ENCODE measurements at places on chromosomes 13 and 19.
A peak's percentile ranks its signal among the peaks of the same experiment; 100 is the strongest.

DNA sequence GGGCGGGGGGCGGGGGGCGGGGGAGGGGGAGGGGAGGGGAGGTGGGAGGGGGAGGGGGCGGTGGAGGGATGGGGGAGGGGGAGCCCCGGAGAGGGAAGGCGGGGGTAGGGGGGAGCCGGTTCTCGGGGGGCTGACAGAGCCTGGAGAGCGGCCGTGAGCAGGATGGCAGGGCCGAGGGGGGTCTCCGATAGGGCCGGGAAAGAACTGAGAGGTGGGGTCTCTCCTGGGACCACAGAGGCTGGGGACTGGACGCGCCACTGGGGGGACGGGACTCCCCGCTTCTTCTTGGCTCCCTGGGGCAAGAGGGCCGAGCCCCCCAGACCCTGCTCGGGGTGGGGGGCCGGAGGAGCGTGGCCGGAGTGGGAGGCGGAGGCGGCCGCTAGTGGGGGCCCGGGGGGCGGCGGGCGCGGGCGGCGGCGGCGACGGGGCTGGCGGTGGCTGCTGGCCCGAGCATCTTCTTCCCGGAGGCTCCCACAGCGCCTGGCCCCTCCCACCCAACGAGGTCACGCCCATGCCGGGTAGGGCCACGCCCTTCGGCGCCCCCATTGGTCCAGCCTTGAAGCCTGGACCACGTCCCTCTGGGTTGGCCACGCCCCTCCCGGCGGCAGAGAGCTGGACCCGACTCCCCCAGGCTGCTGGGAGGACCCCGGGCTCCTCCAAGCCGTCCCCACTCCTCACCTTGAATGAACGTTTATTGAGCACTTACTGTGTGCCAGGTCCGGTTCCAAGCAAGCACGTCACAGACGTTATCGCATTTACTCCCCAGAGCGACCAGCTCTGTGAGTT, at the start of gene NOVA2:
NOVA2 (minus strand) TSS at position 313 of the 786 bp plus-strand sequence. CDS start 514 bp downstream, outside the sequence.
- DNase-seq: no peak

DNA sequence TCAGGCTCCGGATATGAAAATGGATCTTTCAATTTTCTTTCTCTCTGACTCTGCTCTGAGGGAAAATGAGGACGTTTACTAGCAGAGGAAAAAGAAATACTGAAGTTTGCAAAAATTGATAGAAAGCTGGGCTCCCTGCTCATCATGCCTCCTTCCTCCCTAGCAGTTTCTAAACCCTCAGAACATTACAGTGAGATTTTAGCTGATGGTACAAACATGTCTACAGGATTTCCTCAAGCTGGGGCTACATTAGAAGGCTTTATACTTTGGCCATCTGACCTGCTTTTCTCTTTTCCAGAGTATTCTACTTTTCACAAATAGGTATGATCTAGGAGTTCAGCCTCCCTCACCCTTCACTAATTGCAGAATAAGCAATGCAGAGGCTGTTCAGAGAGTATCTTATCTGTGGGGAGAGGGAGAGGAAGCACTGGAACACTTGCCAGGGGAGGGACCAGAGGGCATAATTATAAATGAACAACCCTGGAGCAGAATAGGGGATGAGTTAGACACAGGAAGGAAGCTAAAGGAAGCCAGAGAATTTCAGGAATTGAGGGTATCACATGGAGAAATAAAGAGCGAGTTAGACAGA, 30.0 kb downstream of the CEACAM1 start:
- no peak for DNase-seq

DNA sequence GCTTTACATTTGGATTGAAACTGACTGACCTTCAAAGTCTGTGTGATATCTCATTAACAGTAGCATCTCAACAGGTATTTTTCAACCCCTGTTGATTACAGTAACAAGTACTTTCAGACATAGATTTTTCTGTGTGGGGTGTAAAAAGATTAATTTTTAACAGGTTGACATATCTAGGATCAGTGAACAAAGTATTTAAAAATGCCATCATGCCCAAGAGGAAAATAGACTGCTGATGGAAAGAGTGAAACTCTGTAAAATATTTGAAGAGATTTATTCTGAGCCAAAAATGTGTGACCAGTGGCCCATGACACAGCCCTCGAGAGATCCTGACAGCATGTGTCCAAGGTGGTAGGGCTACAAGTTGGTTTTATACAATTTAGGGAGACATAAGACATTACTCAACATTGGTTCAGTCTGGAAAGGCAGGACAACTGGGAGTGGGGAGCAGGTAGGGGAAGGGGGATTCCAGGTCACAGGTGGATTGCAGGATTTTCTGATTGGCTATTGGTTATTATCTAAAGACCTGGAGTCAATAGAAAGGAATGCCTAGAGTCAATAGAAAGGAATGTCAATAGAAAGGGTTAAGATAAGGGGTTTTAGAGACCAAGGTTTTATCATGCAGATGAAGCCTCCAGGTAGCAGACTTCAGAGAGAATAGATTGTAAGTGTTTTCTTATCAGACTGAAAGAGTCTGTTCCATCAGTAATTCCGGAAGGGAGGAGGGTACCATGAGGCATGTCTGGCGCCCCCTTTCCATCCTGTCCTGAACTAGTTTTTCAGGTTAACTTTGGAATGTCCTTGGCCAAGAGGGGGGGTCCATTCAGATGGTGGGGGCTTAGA, 29.1 kb downstream of the TNFRSF19 start:
- no peak for DNase-seq

- no peak for DNase-seq
Measured at GRCh38 chr13:73220966-73221720, 162.3 kb downstream of the KLF5 start.

DNA sequence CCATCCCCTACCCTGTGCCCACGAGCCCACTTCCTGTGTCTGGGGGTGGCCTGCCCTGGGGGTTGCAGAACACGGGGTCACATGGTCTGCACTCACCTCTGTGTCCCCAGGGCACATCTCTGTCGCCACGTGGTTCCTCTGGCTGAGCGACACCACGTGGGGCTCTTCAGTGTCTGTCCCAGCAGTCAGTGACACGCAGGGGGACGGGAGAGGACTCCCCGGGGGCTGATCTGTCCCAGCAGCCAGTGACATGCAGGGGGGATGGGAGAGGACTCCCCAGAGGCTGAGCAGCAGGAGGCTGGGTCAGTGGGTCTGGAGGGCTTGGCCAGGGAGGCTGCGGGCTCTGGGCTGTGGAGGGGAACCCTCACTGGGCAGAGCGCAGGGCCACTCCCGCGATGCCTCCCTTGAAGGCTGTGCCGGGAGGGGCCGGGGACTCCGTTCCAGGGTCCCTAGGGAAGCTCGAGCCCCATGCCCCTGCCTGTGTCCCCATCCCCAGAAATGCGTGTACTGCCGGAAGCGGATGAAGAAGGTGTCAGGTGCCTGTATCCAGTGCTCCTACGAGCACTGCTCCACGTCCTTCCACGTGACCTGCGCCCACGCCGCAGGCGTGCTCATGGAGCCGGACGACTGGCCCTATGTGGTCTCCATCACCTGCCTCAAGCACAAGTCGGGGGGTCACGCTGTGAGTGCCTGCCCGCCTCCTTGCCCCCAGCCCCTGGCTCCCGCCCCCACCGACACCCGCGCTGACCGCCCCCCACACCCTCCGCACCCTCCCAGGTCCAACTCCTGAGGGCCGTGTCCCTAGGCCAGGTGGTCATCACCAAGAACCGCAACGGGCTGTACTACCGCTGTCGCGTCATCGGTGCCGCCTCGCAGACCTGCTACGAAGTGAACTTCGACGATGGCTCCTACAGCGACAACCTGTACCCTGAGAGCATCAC, 174.8 kb downstream of the KDM4B start:
- no peak for DNase-seq

GRCh38 chr13:114068656-114069318, 63.6 kb downstream of the RASA3 start:
- no peak for DNase-seq

- no peak for DNase-seq
Measured at GRCh38 chr13:81326913-81327312, 986.0 kb upstream of the SPRY2 start.

DNA sequence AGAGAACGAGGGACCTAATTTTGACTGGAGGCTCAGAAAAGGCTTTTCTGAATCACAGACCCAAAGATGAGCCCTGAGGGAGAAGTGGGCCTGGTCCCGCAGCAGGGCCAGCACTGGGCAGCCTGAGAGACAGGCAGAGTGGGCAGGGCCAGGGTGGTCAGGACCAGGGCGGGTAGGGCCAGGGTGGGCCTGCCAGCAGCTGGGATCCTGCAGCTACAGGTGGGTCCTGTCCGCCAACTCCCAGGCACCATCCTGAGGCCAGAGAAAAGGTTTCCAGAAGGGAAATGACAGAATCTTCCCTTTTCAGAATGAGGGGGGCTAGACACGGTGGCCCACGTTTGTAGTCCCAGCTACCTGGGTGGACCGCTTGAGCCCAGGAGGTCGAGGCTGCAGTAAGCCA, 23.7 kb downstream of the LATS2 start:
- DNase-seq: no peak

DNA sequence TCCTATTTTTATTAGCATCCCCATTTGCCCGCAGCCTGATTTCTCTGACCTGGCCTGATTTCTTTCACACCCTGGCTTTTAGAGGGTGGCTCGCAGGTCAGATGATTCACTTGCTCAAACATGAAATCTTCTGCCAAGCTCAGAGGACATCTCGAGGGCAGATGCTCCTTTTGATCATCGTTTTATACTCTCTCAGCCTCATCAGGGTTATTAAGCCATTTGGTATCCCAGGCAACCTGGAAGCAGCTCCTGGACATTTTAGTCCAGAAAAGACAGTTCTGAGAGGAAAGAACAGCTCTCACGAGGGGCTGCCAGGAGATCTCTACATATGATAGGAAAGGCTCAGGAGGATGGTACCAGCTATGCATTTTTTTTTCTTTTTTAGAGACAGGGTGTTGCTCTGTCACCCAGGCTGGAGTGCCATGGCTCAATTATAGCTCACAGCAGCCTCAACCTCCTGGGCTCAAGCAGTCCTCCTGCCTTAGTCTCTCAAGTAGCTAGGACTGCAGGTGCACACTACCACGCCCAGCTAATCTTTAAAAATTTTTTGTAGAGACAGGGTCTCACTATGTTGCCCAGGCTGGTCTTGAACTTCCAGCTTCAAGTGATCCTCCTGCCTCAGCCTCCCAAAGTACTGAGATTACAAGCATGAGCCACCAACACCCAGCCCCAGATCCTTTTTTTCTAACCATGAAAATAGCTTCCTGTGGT, 165.4 kb downstream of the KATNAL1 start:
- DNase-seq: no peak

- DNase-seq: no peak
Measured at GRCh38 chr13:20258963-20259288, 26.8 kb upstream of the GJB6 start.

- no peak for DNase-seq
Measured at GRCh38 chr19:2721570-2722540, 683 bp upstream of the DIRAS1 start.

- DNase-seq: no peak
Measured at GRCh38 chr19:15475611-15476010, 3.7 kb downstream of the PGLYRP2 start.

DNA sequence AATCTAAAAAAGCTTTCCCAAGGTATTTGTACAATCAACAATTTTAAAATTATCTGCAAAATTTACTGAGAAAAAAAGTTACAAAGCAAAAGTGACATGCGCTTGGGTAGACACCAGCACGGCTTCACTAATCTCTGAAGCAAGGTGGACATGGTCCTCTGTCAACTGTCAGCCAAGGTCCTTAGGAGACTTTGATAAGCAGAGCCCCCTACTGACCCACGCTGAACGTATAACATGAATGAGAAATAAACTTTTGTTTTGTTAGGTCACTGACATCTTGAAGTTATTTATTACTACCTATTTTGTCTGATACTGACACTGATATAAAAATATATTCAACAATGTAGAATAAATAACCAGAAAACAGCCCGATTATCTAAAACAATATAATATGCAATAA, 100.7 kb upstream of the OBI1 start:
- DNase-seq: no peak

DNA sequence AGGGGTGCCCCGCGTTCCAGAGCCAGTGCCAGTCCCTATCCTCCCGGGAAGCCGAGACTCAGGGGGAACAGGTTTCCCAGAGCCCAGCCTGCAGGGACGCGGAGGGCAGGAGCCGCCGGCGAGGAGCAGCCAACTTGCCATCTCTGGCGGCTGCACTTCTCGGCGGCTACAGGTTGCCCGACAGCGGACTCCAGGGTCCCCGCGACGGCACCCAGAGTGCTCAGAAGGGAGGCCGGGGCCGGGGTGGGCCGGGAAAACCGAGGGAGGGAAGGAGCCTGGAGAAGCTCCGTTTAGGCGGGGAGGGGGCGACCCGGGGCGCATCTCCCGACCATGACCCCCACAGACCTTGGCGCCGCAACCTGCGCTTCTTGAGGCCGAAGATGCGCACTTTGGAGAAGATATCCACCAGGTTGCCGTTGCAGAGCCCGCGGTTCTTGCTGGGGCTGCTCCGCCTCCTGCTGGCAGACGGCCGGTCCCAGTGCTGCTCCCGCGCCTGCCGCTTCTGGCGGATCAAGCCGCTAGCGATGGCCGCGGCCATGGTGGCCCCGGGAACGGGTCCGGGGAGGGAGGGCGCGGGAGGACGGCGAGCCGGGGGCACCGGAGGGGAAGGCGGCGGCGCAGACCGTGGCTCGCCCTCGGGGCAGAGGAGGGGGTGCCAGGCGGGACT, 463.8 kb downstream of the ITGBL1 start:
- DNase-seq: no peak

- peak; percentile 11 for DNase-seq
Measured at GRCh38 chr13:97855570-97856303, 97.7 kb upstream of the IPO5 start.

DNA sequence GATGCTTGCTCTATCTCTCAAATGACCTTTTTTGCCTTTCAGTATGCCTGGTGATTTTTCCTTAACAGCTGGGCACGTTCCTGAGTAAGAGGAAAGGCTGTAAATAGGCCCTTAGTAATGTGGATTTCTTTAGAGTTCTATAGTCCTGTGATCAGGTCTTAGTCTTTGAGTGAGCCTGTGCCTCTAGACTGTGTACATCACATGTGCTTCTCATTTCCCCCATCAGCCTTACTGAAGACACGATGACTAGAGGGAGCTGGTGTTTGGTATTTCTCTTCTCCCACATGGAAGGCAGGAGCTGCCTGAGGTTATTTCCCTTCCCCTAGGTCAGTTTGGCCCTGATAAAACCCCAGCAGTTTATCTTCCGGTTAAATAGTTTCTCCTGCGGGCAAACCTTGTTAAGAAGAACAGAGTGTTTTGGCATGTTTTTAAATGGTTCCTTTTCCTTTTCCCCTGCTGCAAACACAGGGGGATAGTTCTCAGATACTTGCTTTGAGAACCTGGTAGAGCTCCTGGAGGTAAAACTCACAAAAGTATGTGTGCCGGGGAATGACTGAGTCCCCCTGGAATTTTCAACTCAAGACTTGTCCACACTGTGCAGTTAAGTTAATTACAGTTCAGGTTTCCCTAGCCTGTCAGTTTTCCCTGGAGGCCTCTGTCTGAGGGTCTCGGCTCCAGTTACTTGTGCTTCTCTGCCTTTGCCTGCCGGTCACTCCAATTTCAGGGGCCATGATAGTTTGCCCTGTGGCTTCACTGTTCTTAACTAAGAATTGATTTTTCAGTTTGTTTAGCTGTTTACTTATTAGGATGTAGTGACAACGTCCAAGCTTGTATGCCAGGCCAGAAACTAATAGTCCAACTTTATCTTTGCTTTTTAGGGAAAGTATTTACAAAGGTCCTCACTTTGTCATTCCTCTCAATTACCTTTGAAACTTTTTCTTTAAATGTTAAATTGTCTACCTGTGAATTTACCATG, 94.4 kb downstream of the URI1 start:
- no peak for DNase-seq

- DNase-seq: no peak
Measured at GRCh38 chr19:5041168-5041912, 72.4 kb downstream of the KDM4B start.

- DNase-seq: no peak
Measured at GRCh38 chr13:91195789-91196188, 151.7 kb upstream of the MIR17HG start.

GRCh38 chr19:46745521-46746280, at the start of gene FKRP:
Gene FKRP (plus strand): TSS chr19:46746057. CDS start chr19:46755451, 9,394 bp downstream.
- DNase-seq: no peak
